ENCODE measurements at places on chromosomes 1 and 21.

DNA sequence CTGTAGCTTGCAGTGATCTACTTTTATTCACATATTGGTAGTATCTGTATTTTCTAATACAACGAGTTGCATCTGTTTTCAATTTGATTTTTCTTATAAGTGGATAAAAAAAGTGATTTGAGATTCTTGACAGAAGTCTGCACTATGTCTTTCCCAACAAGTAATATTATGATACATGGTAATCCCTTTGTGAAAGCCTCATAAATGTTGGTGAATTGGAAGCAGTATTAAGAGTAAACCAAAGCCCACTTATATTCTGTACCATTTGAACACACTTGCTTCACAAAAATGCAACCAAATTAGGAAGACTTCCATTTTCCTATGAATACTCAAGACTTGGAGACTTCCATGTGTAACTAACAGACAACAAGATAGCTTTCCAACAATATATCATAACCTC lies 172.0 kb downstream of the HMCN1 start:
- DNase-seq: no peak

DNA sequence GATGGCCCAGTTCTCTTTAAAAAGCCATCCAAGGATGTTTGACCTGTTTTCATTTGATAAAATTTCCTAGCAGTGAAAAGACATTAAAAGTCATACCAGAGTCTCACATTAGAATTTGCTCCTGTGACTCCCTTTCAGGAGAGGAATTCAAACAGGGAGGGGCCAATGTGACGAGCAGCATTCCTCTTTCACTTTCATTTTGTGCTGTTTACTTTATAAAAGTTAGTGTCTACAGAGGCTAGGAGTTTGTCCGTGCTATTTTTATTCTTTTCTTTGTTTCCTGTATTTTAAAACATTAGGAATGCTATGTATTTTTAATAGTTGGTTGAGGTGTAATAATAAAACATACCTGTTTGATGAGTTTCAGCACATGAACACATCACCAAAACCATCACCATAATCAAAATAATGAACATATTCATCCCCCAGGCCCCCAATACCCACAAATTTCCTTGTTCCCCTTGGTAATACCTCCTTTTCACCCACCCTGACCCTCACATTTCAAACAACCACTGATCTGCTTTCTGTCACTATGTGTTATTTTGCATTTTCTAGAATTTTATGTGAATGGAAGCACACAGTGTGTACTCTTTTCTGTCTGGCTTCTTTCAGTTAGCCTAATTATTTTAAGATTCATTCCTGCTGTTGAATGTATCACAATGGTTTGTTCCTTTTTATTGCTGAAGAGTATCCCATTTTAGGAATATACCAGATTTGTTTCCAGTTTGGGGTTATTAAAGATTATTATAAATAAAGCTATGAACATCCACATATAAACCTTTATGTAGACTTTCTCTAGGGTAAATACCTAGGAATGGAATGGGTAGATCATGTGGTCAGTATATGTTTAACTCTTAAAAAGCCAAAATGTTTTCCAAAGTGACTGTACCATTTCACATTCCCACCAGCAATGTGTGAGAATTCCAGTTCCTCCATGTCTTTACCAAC lies 129.5 kb downstream of the TENT5C start:
- peak; percentile 51 for DNase-seq

- DNase-seq: no peak
Measured at GRCh38 chr1:92831368-92831761, 475 bp upstream of the RPL5 start.

DNA sequence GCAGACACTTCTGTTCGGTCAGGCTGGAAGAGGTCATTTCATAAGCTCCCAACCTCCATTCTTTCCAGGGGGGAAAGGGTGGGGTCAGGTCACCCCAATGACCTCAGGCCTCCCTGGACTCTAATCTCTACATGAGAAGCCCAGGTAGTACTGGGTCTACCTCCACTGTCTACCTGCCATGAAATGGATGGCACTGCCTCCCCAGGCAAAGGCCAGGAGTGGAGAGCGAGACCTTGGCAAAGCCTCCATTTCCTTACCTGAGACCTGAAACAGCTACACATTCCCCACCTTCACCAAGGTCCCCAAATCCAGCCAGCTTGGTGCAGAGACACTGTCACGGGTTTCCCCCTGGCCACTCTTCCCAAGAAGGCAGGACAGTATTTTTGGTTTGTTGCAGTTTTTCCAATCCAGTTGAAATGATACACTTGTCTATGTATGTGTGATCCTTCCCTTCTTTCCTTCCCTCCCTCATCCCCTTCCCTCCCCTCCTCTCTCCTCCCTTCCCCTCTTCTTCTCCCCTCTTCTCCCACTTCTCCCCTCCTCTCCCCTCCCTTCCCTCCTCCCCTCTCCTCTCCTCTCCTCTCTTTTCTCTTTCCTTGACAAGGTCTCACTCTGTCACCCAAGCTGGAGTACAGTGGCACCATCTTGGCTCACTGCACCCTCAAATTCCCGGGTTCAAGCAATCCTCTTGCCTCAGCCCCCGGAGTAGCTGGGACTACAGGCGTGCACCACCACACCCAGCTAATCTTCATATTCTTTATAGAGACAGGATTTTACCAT lies 16.1 kb downstream of the BTG2 start:
- no peak for DNase-seq

GRCh38 chr1:221459558-221459957 lies 282.3 kb downstream of the DUSP10 start:
- DNase-seq: no peak

GRCh38 chr1:106038260-106038659 lies 1018.2 kb upstream of the PRMT6 start:
- DNase-seq: no peak

DNA sequence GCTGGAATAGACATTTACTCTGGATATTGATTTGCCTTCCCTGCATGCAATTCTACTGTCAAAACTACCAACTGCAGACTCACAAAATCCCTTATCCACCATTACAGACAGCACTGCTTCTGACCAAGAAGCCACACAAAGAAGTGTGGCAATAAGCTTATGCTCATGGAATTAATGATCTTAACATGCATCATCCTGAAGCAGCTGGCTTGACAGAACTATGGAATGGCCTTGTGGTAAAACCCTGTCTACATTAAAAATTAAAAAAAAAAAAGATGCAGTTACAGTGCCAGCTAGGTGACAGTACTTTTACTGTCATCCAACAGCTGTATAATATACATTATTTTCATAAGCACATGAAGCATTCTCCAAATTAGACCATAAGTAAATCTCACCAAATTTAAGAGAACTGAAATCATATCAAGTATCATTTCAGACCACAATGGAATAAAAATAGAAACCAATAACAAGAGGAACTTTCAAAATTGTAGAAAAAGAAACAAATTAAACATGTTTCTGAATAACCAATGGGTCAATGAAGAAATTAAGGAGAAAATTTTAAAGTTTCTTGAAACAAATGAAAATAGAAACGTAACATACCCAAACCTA lies 70.7 kb downstream of the SCMH1 start:
- no peak for DNase-seq

GRCh38 chr1:12085643-12086260 lies 22.6 kb downstream of the TNFRSF8 start:
- DNase-seq: no peak

- DNase-seq: no peak
Measured at GRCh38 chr1:180237869-180238476, 7.9 kb downstream of the LHX4 start.

DNA sequence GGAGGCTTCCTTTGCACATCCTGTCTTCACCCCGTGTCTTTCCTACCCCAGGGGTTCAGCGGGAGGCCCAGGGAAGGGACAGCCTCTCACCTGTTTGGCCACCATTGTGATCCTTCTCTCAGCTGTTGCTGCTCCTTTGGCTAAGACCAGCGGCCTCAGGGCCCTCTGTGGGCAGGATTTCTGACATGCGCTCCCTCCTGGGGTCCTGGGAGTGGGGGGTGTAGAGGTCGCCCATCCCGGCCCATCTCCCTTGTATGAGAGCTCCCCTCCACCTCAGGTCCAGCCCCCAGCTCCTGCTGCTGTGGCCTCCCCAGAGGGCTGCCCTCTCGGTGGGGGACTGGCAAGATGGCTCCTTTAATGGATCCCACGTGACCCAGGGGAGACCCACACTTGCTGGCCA lies 120.5 kb downstream of the PRDM2 start:
- no peak for DNase-seq

DNA sequence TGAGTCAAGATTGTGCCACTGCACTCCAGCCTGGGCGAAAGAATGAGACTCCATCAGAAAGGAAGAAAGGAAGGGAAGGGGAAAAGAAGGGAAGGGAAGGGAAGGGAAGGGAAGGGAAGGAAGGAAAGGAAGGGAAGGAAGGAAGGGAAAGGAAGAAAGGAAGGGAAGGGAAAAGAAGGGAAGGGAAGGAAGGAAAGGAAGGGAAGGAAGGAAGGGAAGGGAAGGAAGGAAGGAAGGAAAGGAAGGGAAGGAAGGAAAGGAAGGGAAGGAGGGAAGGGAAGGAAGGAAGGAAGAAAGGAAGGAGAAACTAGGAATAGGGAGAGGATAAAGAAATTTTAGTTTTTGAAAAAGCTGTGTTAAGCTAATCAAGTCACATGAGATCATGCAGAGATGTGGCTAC lies 33.4 kb upstream of the NID1 start:
- no peak for DNase-seq

Measured in thyroid gland (tissue), 4 donors.